Activated CD4-positive, alpha-beta T cell treated with anti-CD3 and anti-CD28 coated beads, Interleukin-2, amount 10 ng/mL, durations not matched to agents 7 days and 5 days (primary cell): ENCODE measurements at places on chromosomes 11 and 22.

- DNase-seq, result no peak
These were observed 412.6 kb downstream of the TENM4 start for GRCh38 chr11:79028225-79028624.

GRCh38 chr22:31620756-31621480 is 41.1 kb downstream of the PISD start:
- no peak for DNase-seq

GRCh38 chr11:83554876-83555275 is 268.7 kb upstream of the CCDC90B start:
- DNase-seq, result no peak

DNA sequence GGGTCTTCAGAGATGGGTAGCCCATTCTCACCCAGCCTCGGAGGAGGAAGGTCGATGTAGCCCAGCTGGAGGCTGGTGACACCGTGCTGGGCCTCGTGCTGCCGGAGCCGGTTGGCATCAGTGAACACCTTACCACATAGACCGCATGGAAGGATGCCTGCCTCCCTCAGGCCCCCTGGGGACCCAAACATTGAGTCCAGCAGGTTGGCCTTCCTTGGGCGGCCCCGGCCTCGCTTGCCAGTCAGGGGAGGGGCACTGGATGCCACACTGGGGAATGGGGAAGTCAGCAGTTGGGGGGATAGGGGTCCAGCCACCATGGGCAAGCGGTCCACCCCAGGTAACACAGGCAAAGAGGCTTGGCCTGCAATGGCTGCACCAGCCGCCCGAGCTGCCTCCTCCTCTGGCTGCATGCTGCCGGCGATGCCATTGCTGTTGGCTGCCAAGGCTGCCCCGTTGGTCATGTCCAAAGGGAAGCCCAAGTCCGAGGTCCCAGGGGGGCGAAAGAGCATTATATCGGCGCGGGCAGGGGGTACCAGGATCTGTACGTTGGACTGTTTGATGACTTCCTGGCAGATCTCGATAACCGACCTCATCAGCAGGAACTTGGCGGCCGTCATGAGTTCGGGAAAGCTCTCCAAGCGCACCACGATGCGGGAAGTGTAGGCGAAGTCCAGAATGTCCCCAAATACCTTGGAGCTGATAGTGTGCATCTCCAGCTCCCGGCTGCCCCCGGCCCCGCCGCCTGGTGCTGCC is 1.4 kb downstream of the PATZ1 start:
- peak; percentile 14 for DNase-seq

- no peak for DNase-seq
These were observed 282.4 kb downstream of the C11orf87 start for GRCh38 chr11:109704432-109704831.

- DNase-seq, result no peak
These were observed 91.4 kb downstream of the NELL1 start for GRCh38 chr11:20760811-20761210.

GRCh38 chr11:132704781-132705375 is 827.4 kb downstream of the OPCML start:
- DNase-seq, result no peak

DNA sequence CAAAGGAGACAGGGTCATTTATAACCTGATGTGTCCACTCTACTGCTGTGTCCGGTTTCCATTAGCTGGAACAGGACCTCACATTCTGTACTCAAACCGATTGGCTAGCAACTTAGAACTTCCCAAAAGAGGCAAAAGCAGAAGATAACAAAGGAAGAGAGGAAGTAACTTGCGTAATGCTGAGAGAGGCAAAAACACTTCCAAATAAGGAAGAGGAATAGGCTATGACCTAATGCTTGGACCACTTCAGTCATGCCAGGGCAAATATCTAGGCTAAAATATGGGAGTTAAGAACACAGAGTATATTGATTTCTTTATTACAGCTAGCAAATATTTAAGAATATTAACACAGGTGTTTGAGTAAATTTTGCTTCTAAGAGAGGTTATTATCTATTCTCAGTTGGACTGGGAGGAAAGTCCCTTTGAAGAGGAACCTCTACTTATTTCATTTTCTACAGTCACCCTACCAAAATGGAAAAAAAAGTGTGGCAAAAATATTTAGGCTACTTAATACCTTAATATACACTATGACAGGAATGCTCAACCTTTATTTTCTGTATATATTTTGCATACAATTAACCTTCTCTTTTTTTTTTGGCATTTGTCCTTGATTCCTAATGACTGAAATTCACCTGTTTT is 499.8 kb upstream of the CHORDC1 start:
- DNase-seq, result no peak

- DNase-seq, result peak; percentile 39
These were observed 30.7 kb downstream of the SLC22A25 start for GRCh38 chr11:63212742-63213141.

GRCh38 chr11:30046578-30046945 is 29.7 kb upstream of the KCNA4 start:
- DNase-seq, result no peak

GRCh38 chr22:46537225-46537945 is at the start of gene CELSR1:
Gene CELSR1 (minus strand): TSS chr22:46537620. CDS start chr22:46537170, 450 bp downstream.
- no peak for DNase-seq

GRCh38 chr22:46010207-46010867 is 33.4 kb upstream of the WNT7B start:
- DNase-seq, result no peak

- peak; percentile 38 for DNase-seq
These were observed 522 bp downstream of the RHOG start for GRCh38 chr11:3840004-3840869.

DNA sequence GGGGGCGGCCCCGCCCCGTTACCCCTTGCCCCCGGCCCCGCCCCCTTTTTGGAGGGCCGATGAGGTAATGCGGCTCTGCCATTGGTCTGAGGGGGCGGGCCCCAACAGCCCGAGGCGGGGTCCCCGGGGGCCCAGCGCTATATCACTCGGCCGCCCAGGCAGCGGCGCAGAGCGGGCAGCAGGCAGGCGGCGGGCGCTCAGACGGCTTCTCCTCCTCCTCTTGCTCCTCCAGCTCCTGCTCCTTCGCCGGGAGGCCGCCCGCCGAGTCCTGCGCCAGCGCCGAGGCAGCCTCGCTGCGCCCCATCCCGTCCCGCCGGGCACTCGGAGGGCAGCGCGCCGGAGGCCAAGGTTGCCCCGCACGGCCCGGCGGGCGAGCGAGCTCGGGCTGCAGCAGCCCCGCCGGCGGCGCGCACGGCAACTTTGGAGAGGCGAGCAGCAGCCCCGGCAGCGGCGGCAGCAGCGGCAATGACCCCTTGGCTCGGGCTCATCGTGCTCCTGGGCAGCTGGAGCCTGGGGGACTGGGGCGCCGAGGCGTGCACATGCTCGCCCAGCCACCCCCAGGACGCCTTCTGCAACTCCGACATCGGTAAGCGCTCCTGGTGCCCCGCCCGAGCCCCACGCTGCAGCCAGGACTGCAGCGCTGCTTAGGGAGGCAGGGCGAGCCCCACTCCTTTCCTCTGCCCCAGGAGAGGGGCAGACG is at the start of gene TIMP3:
TIMP3 (plus strand) TSS at position 169 of the 700 bp plus-strand sequence; CDS start at position 466, 297 bp downstream.
- no peak for DNase-seq

GRCh38 chr22:31659246-31659645 is 2.8 kb downstream of the PISD start:
- DNase-seq, result no peak

- peak; percentile 78 for DNase-seq
These were observed at the start of gene USP28 for GRCh38 chr11:113875234-113876073. Gene USP28 (minus strand): TSS chr11:113875572. CDS start chr11:113875501, 71 bp downstream.

- DNase-seq, result no peak
These were observed 8.4 kb downstream of the MSANTD2 start for GRCh38 chr11:124791626-124792341.
